ENCODE measurements at places on chromosomes 7 and 10.

DNA sequence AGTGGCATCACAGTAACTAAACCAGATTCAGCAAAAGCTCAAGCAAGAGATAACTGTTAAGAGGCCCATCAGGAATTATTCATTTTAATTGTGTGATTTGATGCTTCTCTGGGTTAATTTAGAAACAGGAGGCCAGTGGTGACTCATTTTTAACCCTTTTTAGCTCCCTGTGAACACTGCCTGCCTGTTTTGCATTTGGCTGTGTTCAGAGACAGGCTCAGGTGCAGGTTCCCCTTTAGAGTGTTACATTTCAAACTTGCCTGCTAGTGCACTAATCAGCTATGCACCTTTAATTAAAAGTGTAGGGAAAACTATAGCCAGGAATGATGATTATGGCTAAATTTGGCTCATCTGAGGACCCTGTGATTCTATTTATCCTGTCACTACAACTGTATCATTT lies 6.5 kb downstream of the STAMBPL1 start:
- no peak for DNase-seq

DNA sequence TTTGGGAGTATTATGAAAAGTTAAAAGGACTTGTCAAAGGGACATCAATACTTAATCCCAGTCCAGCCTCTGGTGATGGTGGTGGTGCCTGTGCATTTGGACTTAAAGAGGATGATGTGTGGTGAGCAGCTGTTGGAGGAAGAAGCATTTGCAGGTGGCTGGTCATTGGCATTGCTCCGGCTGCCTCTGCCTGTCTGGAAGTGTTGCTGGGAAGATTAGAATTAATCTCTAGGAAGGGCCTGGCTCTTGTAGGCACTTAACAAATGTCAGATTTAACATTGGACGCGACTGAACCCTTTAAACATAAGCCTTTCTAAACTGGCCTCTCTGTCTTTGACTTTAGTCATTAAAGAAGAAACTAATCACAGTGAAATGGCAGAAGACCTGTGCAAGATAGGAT lies 58.8 kb downstream of the FIGNL1 start:
- DNase-seq, result no peak

DNA sequence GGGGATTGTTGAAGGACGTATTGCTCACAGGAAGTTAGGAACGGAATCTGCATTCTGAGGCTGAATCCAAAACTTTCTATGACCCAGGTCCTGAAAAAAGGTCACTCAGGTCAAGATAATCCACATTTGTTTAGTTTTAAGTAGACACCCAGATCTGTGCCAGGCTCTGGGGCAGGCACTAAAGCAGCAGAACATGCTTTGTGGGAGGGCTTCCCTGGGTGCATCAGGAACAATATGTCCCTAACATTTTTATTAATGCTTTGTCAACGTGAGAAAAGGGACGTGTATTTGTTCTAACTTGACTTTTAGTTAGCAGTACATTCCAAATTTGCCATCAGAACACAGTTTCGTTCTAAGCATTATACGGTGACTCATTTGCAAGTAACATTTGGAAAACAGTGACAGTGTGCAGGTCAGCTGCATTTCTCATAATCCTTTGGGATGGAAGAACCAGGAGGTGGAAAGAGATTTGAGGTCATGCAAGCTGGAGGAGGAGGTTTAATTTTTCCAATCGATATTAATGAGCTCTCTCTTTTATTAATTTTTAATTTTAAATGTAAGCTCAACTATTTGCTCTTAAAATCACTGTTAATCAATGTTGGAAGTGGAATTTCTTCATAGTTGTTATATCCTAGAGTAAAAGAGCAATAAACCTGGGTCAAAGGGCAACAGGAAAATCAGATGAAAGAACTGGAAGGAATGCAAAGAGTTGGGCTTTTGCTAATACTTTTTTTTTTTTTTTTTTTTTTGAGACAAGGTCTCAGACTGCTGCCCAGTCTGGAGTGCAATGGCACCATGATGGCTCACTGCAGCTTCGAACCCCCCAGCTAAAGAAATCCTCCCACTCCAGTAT lies 35.0 kb downstream of the TAS2R41 start:
- DNase-seq, result peak; percentile 29

DNA sequence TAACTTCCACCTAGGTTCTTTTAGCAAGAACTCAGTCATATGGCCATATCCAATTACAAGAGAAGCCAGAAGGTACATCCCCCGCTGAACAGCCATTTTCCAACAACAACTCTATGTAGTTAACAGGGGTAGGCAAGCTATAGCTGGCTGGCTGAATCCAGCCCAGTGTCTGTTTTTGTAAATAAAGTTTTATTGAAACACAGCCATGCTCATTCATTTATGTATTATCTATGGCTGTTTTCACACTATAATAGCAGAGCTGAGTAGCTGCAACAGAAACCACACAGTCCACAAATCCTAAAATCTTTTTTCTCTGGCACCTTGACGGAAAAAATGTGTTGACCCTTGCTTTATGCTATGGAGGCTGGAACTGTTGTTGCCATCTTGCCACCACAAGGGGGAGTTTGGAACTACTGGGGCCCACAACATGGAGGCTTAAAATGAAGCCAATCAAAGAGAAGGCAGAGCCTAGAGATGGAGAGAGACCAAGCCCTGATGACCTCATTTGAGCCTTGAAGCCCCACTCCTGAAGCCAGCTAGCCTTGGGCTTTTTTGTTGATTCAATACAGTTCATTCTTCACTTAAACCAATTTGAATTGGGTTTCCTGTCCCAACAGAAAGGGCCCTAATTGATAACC lies 33.3 kb upstream of the XPNPEP1 start:
- peak; percentile 36 for DNase-seq

GRCh38 chr7:12231097-12231496 lies 20.0 kb downstream of the TMEM106B start:
- DNase-seq, result no peak

DNA sequence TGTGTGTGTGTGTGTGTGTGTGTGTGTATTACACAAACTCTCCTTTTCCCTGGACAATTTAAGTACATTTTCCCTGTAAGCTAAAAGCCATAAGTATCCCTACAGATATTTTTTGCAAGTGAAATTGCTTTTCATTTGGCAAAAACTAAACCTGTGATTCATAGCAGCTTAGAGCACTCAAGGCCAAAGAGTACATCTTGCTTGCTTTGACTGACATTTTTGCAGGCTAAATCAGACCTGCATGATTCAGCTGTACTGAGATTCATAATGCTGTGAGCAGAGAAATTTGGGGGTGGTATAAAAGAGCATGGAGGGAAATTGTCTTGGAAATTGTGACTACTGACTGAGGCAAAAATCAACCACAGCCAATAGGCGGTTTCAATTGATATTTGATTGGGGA lies 500.4 kb downstream of the GFRA1 start:
- DNase-seq, result peak; percentile 56

GRCh38 chr10:87656431-87657072 lies 3.1 kb upstream of the PAPSS2 start:
- peak; percentile 78 for DNase-seq
